ENCODE measurements at places on chromosomes 2 and 18.

- peak; percentile 25 for DNase-seq
Observed at GRCh38 chr2:29314816-29315571, 199.8 kb downstream of the CLIP4 start.

- DNase-seq = no peak
Observed at GRCh38 chr2:14614017-14614416, 18.5 kb upstream of the LRATD1 start.

DNA sequence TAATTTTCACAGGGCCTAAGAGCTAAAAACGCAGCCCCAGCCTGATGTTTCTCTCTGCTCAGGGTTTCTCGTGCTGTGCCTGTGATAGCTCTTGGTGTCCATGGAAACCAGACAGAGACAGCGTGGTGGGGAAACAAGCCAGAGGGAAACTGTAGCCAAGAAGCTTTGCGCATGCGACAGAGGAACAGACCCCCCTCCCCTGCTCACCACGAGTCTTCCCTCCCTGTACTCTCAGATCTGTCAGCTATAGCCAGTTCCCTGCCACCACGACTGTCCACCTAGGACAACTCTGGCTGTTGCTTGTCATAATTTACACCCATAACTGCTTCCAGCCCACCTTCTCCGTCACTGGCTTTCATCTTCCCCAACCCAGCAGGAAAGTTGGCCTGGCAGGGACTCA lies 13.2 kb upstream of the DNAJC27 start:
- no peak for DNase-seq

GRCh38 chr2:240595381-240596079 lies 9.0 kb downstream of the CAPN10 start:
- no peak for DNase-seq

DNA sequence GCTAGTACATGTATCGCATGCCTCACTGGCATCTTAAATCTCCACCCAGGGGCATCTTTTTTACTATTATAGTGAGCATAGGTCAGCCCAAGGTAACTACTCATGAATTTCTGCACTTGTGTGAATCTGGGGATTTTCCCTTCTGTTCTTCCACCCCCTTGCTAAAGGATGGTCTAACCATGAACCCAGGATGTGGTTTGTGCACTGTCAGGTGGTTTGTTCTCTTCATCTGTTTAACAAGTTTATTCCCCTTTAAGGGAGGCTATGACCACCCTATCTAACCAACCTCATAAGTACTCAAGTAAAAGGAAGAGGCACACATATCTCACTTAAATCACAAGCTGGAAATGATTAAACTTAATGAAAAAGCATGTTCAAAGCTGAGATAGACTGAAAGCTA lies 243.0 kb downstream of the RPRM start:
- no peak for DNase-seq

- DNase-seq = no peak
Observed at GRCh38 chr18:21391074-21391673, 149.1 kb downstream of the GREB1L start.

DNA sequence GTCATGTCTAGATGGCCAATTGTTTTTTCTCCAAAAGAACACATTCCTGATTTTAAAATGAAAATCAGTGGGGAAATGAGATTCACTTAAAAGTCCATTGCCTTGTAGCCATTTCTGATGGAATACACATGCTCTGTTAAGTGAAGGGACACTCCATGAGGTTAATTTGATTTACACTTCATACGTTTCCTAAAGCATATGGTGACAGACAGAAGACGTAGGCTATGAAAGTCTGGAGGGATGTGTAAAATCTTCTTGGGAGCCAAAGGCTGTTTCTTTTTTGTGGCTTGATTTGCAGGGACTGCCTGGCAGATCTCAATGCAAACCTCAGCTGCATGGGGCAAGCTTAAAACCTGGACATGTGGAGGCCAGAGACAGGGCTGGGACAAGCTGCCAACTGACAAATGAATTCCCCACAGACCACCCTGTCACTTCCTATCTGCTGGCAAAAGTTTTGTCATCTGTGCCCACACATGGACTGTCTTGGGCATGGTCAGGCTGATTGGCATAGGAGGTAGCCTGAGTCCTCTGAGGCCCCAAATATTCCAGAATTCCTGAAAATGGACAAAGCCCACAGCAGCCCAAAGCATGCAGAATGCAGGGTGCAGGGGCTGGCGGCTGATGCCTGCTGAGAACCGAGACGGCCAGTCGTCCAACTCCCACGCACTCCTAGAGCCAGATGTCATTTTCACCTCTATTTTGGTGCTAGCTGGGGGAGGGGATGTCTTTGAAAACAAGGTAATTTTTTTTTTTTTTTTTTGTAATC lies 73.9 kb downstream of the SDC1 start:
- DNase-seq = no peak

DNA sequence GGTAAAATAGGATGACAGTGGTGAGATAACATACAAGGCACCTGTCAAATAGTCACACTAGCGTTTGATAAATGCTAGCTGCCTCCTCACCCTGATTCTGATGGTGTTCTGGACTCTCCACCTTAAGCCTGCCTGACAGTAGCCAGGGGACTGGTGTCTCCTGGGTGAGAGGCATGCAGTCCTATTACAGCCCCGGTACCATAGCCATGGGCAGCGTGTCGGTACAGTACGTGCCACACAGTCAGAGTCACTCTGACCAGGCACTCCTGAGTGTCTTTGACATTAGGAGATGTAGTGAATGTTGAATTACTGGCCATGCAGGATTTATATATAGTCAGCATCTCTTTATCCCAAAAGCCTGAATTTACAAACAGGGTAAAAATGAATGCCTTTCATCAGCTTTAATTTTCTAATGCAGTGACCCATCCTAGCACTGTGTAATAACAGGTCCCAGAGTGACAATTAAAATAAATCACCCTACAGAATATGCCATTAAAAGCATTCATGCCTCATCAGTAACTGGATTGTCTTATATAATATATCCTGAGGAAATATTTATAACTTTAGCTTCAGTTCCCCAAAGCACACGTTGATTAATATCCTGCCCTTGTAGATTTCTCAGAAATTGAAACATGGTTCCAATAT lies 760.3 kb upstream of the SOX11 start:
- DNase-seq = no peak

DNA sequence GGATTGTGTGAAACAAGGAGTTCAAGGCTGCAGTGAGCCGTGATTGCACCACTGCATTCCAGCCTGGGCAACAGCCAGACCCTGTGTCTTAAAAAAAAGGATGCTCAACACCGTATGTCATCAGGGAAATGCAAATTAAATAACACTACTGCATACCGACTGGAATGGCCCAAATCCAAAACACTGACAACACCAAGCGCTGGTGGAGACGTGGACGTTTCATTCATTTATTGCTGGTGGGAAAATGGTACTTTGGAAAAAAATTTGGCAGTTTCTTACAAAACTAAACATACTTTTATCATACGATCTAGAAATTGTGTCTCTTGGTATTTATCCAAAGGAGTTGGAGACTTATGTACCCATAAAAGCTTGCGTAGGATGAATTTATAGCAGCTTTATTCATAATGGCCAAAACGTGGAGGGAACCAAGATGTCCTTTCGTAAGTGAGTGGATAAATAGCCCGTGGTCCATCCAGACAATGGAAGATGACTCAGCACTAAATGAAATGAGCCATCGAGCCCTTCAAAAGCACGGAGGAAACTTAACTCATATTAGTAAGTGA lies 24.2 kb downstream of the NEU4 start:
- no peak for DNase-seq

DNA sequence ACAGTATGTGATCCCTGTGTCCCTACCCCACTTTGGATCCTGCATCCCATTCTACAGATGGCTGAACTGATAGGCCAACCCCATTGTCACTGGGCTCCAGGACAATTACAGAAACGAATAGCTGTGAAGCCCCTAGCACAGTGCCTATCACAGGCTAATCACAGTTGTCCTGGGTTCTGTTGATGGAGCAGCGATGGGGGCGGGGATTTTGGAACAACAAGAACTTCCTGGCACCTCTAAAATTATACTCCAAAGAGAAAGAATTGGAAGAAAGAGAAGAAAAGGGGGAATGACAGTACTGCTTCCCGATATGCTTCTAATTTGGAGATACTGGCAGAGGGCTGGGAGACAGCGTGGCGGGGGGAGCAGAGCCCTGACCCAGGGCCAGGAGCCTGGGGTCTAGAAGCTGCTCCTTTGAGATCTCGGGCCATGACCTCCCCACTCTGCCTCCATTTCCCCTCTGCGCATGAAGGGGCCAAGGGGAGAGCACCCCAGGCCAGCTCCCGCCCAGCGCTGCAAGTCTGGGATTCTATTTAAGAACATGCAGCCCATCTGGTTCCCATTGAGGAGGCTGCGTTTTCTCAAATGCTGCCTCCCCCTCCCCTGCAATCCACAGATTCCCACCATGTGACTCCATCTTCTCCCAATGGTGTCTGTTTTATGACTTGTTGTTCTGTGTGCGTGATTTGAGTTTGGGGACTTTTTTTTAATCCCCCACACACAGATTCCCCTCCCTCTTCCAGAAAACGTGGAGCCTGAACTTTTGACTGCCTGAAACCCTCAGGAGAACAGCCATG lies 202.7 kb downstream of the CYP26B1 start:
- DNase-seq = no peak

GRCh38 chr2:8403876-8404275 lies 278.0 kb upstream of the ID2 start:
- DNase-seq = no peak

DNA sequence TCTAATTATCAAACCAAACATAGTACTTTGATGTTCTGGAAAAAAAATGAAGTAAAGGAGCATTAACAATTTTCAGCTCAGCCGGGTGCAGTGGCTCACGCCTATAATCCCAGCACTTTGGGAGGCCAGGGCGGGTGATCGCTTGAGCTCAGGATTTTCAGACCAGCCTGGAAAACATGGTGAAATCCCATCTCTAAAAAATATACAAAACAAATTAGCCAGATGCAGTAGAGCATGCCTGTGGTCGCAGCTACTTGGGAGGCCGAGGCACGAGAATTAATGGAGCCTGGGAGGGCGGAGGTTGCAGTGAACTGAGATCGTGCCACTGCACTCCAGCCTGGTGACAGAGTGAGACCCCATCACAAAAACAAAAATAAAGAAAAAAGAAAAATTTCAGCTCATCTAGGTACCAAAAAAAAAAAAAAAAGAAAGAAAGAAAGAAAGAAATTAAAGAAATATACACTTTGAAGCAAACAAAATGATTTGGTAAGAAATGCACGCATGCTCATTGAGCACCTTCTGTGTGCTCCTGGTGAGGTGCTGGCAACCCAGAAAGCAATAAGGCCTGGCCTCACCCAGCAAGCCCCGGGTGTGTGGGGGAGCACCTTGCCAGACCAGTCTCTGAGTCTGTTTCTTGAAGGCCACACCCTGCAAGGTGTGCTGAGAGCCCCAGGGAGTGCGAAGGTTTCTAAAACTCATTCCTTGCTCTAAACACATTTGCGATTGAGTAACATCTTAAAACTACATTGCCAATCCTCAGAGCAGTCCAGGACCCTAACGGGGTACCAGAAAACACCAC lies 133.5 kb downstream of the TFCP2L1 start:
- DNase-seq = no peak

GRCh38 chr2:241298673-241299072 lies 16.8 kb downstream of the HDLBP start:
- DNase-seq = no peak

GRCh38 chr2:20525041-20526035 lies 78.5 kb downstream of the RHOB start:
- no peak for DNase-seq

GRCh38 chr2:225055714-225056113 lies 13.4 kb upstream of the DOCK10 start:
- DNase-seq = no peak

GRCh38 chr2:65185012-65185411 lies 42.6 kb upstream of the ACTR2 start:
- DNase-seq = no peak

DNA sequence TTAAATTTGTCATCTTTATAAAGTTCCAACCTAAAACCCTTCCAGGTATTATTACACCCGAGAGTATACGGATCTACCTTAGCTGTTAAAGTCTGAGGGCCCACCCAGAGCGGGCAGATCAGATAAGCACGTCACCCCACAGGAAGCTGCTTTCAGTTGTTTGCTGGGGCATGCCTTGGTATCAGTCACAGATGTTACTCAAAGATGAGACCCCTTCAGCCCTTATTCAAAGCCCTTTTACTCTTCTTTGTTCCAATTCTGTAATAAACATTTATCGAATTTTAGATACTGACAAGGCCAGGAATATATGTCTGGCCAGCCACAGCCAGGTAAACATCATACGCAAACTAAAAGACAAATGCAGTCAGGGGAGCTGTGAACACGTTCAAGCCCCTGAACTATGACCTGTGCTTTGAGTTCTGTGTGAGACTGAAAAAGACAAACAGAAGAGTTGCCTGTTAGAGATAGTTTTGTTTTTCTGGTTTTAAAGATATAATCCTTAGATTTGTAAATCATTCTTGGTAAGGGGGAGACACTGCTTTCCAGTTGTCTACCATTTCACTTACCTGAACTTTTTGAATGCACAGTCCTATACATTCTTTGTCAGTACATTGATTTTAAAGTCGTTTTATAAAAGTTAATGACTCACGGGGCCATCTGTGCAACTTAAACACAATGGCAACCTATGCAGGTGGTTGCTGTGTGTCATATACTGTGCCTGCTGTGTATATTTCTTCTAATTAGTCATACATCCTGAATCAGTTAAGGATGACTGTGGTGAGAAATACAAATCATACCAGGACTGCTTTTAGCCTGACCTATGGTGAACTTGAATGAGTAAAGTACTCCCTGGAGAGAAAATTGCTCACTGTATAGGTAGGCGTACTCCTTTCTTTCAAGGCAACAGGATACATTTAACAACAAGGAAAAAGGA lies 100.5 kb upstream of the ITPRID2 start:
- DNase-seq = no peak
